Common myeloid progenitor, CD34-positive (primary cell): ENCODE measurements at places on chromosomes 2 and 18.

DNA sequence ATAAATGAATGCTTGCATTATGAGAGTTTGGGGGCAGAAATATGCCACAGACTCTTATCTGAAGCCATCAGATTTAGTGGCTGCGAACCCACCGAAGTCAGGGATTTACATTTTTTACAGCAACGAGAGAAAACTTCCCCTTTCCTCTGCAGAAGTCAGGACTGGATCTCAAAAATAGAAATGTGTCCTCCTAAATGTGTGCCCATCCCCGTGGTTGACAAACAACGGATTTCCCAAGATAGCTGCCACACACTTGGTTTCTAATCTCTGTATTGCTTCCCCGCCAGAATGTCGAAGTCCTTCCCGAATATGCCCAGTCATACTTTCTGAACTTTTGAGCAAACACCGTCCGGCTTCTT is 879 bp upstream of the ADAM23 start:
- peak; percentile 39 for DNase-seq

- no peak for DNase-seq
Observed at GRCh38 chr2:205055251-205055650, 510.0 kb downstream of the PARD3B start.

GRCh38 chr18:9082711-9083510 is 19.6 kb upstream of the NDUFV2 start:
- DNase-seq = peak; percentile 68

GRCh38 chr18:63002305-63002704 is 287.0 kb downstream of the PHLPP1 start:
- DNase-seq = no peak

- DNase-seq = no peak
Observed at GRCh38 chr18:51132256-51132935, 65.1 kb downstream of the MEX3C start.

GRCh38 chr2:177817300-177817699 is 255.3 kb downstream of the PDE11A start:
- no peak for DNase-seq

- DNase-seq = no peak
Observed at GRCh38 chr2:179995741-179996515, 11.2 kb downstream of the CWC22 start.

- no peak for DNase-seq
Observed at GRCh38 chr2:112800881-112801583, 16.7 kb upstream of the IL1A start.

- no peak for DNase-seq
Observed at GRCh38 chr2:117859924-117860647, 45.6 kb downstream of the DDX18 start.

GRCh38 chr2:237178396-237178795 is 92.7 kb downstream of the COPS8 start:
- DNase-seq = no peak

DNA sequence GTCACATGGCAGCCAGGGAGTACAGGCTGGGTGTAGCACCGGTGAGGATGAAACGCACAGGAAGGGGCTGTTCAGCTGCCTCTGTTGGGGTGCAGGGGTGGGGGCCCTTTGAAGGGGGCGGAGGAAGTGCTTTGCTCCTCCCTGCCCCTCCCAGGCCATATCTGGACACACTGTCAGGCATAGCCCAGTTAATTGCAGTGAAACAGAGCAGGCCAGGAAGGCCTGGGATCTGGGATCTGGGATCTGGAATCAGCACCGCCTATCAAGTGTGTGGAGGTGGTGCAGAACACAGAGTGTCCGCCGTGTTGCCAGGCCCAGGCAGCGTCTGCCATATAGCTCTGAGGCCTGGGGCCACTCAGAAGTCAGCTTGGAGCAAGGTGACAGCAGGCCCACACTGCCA is 119.3 kb upstream of the MSH2 start:
- DNase-seq = no peak

- no peak for DNase-seq
Observed at GRCh38 chr2:3703757-3704355, 481 bp downstream of the DCDC2C start.

GRCh38 chr18:79644006-79644665 is 35.5 kb upstream of the CTDP1 start:
- peak; percentile 70 for DNase-seq

GRCh38 chr18:28766027-28766426 is 589.1 kb upstream of the CDH2 start:
- DNase-seq = no peak

DNA sequence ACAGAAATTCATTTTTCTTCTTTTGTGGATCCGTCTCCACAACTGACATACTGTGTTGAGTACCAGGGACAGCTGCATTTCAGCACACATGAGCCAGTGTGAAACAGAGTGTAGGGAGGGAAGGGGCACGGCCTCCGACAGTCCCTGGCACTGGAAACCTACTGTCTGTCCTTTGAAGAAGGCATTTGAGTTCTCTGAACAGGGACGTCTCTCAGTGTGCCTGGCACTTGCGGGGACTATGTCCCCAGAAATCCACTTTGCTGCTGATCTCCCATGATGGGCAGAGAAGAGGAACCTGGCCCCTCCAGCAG is 48.1 kb downstream of the PLB1 start:
- DNase-seq = no peak

- DNase-seq = no peak
Observed at GRCh38 chr18:12441475-12442034, 33.8 kb downstream of the PRELID3A start.

DNA sequence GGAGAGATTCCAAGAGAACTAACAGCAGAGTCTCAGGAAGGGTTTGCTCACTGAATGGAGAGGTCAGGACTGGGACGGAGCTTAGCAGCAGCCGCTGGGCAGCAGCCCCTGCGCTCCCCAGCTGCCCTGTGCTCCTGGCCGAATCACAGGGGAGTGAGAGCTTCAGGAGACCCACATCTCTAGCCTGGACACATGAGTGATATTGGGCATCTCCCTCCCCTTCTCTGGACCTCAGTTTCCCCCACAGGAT is 511 bp downstream of the MATN3 start:
- DNase-seq = no peak

DNA sequence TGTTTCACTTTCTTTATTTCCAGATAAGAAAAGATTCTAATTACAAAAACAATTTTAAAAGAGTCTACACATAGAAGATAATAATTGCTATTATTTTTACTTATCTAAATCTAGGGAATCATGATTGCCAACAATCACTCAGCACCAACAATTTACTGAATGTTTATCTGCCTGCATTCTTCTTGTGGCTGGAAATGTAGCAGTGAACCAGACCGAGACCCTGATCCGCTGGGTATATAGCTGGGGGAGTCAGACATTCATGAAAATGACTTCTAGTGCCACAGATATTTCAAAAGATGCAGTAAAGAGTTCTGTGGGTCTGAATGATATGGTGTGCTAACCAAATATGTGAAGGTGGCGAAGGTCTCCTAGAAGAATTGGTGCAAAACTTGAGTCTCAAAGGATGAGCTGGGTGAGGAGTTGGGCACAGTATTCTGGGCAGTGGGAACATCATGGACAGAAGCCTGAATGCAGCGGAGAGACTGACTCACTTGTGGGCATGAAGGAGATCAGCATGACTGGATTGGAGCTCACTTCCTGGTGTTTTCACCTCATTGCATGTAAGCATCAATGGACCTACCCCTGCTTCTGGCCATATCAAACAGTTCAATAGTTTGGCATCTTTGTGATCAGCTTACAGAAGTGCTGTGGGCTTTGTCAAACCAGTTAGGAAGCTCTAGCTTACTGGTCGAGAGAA is 26.1 kb upstream of the FN1 start:
- no peak for DNase-seq

DNA sequence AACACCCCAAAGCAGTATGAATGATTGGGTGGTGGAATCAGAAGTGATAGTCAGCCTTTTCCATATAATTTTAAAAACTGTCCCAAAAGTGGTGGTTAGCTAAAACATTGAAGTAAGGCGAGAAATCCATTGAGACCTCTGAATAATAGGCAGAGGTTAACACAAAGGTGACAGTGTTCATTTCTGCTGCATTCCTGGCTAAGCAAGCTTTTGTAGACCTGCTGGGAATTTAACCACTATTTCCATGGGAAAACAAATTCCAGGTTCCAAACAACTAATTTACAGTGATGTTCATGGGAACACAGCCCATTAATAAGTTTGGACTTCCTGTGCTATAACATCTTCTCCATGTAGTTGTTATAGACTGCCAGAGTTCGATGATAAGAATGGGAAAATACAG is 6.3 kb upstream of the INO80D start:
- DNase-seq = no peak

- no peak for DNase-seq
Observed at GRCh38 chr2:238925816-238926521, 78.1 kb downstream of the TWIST2 start.

DNA sequence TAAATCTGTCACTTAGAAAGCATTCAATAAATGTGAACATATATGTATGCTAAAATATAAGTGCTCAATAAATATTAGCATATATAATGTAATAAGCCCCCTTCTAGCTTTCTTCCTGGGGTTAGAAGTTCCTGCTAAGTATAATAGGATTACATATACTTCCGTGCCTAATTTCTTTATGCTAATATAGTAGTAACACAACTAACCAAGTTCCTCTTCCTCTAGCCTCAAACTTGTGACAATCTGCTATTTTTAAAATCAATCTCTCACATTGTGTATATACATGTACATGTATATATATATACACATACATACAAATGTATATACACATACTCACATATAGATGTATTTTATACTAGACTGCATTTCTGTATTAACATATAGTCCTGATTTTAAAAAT is 32.2 kb downstream of the TLK1 start:
- DNase-seq = no peak

- DNase-seq = peak; percentile 77
Observed at GRCh38 chr2:241637795-241638660, 535 bp downstream of the ATG4B start.

GRCh38 chr18:10010611-10011015 is 96.8 kb downstream of the VAPA start:
- no peak for DNase-seq

DNA sequence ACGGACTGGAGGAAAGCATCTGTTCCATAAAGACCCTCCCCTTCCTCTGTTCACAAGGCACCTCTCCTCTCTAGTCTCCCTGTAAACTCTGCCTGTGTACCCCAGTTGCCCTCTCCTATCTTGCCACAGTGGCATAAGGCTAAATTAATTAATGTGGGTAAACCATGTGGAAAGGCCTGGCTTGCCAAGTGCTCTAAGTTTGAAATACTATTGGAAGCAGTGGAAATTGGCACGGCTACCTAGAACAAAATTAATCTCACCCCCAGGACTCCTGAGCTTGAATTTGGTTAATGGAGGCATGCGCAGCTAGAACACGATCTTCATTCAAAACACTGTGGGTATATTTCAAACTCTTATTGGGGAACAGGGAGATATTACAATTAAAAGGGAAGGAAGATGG is 19.2 kb upstream of the SLC14A2 start:
- DNase-seq = no peak

DNA sequence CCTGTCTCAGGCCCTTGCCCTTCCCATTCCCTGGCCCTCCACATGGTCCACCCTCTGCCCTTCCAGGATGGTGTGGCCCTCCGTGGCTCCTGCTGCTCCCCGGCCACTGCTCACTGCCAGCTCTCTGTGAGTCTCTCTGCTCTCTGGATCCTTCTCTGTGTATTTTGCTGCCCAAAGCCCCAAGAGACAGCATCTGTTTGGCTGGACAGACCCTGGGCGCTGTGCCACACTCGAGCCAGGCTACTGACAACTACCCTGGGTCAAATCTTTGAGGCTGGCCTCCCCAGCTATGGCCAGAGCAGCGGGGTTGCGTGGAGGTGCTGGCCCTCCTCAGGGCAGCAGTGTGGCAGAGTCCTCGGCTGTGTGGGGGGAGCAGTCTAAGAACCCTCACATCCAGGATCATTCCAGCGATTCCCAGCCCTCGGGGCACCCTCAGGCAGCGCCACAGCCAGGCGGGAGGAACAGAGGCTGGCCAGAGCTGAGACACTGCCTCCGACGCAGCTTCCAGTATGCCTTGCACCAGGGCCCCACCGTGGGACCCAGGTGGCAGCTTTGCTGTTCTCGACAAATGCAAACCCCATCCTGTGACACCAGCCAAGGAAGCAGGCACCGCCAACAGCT is 139.4 kb upstream of the GLI2 start:
- DNase-seq = no peak

DNA sequence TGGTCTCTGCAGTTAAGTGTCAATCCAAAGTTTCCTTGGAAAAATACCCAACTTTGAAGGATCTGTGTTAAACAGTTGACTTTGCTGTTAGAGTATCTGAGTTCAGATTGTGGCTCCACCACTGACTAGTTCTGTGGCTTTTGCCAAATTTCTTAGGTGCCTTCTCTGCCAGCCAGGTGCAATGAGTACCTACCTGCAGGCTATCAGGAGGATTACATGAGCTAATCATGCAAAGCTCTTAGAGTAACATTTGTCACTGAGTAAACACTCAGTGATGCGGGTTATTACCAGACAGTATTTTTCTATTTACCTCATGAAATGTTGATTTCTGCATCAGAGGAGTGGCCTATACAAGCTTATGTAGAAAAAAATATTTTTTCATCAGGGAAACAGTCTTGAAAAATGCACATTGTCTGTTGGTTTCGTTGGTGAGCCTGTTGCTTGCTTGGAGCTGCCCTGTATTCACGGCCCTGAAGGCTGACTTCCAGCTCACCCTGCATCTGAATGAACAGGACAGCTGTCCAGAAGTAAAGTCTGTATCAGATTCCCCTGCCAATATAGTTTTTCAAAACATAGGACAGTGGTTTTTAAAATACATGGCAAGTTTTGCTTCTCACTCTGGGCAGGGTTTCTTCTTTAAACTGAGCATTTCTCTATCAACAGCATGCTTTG is 235.1 kb downstream of the CDCA7 start:
- no peak for DNase-seq

DNA sequence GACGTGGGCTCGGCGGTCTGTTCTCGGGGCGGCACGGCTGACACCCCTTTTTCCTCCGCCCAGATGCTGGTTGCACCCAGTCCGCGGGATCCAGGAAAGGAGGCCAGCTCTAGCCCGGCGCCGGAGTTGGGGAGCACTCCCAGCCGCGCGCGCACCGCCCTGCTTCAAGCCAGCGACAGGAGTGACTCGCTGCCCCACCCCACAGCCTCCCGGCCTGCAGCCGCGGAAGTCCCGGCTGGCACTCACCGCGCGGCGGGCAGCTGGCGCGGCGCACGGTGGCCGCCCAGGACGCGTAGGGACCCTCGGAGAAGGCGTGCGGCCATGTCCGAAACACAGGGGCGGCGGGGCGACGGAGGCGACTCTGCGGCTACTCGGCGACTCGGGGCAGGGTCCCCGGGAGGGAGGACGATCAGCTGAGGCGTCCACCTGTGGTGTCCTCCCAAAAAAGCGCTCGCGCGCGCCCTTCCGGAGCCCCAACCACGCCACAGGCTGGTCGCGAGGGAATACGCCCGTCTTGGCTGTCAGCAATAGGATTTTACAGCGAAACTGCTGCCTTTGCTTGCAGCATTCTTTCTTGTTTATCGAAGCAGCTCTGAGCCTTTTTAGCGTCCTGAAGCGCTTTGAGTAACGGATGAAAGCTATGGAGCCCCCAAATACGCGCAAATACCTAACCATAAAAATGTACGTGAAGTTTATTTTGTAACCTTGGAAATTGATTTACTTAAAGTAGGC is at the start of gene ACADL:
Gene ACADL, minus strand, starts transcription at position 507 of the 732 bp plus-strand sequence. Its CDS starts 184 bp downstream, at position 323.
- peak; percentile 64 for DNase-seq

DNA sequence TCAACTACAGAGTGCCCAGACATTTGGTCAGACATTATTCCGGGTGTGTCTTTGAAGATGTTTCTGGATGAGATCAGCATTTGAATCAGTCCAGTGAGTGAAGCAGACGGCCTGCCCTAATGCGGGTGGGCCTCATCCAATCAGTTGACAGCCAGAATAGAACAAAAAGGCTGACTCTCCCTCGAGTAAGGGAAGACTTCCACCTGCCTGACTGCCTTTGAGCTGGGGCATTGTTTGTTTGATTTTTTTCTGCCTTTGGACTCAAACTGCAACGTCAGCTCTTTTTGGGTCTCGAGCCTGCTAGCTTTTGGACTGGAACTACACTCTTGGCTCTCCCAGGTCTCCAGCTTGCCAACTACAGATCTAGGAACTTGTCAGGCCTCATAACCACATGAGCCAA is 111.7 kb upstream of the AGAP1 start:
- DNase-seq = no peak
